ENCODE measurements at places on chromosomes 5 and 9. TPM values are rescaled to one million over a fixed set of nuclear protein-coding genes. Genes with fewer than 3 reads are reported as not detected.

OCLN gene
- 1.3 TPM for polyA plus RNA-seq

CCL27 gene
- polyA plus RNA-seq, result 0.66 TPM

PHYHD1 gene
- polyA plus RNA-seq, result not detected

FNBP1 gene
- 8.2 TPM for polyA plus RNA-seq

S1PR3 gene
- polyA plus RNA-seq, result 0.19 TPM

FNIP1 gene
- 23.5 TPM for polyA plus RNA-seq
